ENCODE measurements at places on chromosomes 4 and X.

DNA sequence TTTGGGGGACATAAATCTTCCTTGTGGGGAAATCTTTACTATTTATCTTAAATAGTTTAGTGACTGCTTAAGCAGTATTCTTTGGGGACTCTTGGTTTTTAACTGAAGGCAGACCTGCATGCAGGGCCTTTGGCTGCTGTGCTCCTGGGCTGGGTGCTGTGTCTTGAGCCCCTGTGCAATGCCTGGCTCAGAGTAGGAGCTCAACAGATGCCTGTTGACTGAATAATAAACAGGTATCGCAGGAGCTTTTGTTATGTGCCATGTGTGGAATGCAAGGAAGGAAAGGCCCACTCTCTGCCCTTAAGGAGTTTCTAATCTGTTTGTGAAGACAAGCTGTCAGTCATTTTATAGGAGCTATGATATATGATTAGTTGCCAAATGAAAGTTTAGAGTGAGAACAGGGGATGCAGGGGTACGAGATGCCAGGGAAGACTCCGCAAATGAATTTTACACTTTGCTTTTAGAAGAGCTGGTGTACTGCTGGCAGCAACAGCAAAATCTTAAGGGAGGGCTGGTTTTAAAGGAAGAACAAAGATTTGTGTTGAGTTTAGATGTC, 6.7 kb downstream of the GAB1 start:
- DNase-seq: no peak

DNA sequence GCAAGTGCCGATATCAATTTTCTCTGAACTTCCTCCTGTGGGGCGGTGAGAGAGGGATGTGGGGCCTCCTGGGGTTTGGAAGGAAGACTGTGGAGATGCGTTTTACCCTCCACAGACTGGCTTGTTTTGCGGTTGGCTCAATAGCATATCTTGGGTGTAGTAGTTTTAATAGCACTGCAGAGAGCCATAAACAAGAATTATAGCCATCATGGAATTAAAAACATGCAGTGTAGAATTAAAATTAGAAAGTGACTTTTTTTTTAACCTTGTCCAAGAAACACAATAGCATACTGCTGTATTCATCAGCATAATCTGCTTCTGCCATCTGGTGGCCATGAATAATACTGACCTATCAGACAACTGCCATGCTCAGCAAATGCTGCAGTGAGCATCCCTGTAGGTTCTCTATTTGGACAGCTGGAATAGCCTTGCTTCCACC, 47.3 kb upstream of the SCML1 start:
- DNase-seq: no peak

DNA sequence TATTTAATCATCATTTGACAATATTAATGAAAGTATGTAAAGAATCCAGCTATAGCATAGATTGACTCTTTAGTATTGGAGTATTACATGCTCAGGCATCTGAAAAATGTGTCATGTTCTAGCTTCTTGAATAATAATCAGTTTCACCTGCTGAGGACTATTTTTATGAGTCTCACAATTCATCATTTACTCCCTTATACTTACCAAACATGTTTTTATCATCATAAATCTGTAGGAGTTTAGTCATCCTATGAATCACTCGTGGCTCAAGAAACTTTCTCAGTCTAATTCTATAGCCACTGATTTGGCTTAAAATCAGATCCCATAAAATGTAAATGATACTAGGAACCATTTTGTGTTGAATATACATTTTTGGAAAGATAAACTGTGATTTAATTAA, 1616.1 kb downstream of the C4orf33 start:
- DNase-seq: no peak

DNA sequence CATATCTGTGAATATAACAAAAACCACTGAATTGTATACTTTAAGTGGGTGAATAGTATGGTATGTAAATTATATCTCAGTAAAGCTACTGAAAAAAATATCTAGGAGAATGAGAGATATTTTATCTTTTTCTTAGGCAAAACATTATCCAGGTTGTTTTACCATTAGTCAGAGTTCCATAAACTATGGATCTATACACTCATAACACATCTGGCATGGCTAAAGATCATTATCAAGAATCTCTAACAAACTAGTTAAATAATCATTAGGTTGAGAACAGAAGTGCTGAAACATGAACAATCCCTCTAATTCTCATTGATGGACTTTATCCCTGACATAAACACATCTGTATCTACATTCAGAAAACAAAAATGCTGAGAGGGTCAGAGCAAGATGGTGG, 15.6 kb downstream of the MED14 start:
- DNase-seq: no peak

GRCh38 chrX:152843852-152844251, 13.0 kb downstream of the NSDHL start:
- DNase-seq: no peak

GRCh38 chr4:131382839-131383238, 1766.3 kb upstream of the PCDH10 start:
- DNase-seq: no peak

GRCh38 chr4:151822331-151822730, 61.5 kb upstream of the GATB start:
- DNase-seq: no peak

DNA sequence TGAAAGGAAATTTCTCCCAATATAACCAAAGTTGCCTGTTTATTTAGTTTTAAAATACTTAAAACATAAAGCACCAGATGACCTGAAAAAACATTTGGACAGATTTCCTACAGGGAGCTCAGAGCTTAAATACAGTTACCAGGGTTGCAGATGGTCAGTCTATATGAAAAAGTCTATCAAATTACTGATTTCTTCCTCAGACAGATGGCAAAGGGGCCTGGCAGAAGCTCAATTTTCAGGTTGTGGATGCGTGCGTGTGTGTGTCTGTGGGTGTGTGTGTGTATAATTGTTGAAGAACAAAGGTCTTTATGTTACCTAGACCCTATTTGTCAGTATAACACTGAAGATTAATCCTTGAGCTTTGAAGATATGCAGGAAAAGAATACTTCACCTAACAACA, 169.4 kb downstream of the MAD2L1 start:
- DNase-seq: no peak

GRCh38 chr4:180120068-180120467, 2123.1 kb upstream of the TENM3 start:
- no peak for DNase-seq

DNA sequence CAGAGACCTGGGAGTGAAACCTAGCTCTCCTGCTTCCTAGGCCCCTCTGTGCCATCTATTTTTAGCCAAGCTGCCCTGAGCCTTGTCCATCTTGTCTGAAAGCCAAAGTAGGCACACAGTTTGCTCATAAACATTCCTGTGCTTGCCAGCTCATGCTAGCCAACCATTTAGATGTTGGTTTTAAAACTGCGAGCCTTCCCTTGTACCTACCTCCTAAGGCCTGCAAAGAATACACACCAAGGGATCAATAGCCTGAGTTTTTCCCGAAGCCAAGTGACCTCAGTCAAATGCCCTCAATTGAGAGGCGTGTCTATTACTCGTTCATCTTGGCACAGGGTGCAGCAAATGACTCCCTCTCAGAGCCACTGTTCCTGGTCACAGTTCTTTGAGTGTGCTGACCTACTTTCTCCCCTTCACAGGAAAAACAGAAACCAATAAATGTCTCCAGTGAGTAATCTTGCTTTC, 48.5 kb downstream of the ZCCHC12 start:
- DNase-seq: no peak

GRCh38 chr4:110959041-110959643, 336.3 kb upstream of the PITX2 start:
- no peak for DNase-seq

DNA sequence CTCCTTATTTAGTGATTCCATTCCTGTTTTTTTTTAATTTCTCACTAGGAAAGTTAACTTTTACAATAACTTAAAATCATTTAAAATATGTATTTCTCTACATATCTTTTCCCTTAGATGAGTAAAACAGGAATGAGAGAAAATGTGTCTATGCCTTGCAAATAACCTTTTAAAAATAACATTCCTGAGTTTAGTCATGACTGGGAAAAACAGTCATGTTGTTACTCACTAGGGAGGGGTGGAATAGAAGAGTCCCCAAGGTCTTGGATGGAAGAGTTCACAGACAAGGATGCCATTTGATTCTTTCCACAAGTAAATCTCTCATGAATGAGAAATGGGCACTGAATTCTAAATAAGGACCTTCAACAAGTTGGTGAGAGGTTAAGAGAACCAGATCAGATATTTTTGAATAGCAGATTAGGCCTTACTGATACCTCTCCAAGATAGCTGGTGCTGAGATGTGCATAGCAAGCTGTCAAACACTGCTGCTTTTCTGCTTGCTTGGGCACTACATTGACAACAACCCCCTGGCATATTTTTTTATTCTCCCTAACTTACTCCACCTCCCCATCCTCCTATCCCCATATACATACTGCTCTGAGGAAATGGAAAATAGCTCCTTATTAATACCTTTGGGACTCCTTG, 25.1 kb downstream of the UGDH start:
- DNase-seq: no peak

GRCh38 chrX:18617407-18617750, 54.5 kb downstream of the RS1 start:
- DNase-seq: no peak

DNA sequence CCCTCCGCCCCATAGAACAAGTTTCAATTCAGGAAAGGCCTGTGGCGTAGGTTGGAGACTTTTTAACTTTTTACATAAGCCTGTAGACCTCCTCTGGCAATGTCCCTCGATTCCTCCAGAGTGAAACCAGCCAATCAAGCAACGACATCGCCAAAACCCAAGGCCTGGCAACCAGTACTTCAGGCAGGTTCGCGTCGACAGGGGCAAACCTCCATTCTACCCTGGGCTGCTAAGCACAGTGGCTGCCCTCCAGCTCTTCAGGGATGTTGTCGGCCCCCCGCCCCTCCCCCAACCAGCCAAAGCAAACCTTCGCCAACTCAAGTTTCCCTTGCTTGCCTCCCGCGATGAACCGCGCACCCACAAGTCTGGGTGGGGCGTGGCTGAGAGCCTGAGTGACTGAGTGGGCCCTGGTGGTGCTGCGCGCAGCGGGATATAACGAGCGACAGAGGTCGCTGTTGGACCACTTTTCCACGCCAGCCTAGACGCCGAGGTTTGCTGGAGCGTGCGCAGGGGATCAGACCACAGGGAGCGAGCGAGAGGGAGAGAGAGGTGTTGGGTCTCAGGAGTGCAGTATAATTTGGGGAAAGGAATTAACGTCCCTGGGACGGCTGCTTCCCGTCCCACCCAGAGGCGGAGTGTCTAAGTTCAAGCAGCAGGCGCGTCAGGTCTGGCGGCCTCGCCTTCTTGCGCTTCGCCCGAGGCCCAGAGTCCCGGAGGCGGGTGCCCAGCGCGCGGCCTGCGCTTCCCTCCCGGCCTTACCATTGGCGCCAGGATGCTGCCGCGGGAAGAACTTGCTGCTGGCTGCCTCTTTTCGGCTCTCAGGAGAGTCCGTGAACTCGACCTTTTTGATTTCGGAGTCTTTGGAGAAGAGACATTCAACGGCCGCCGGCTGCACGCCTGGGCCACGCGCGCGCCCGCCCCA, 9.0 kb upstream of the PITX2 start:
- no peak for DNase-seq

DNA sequence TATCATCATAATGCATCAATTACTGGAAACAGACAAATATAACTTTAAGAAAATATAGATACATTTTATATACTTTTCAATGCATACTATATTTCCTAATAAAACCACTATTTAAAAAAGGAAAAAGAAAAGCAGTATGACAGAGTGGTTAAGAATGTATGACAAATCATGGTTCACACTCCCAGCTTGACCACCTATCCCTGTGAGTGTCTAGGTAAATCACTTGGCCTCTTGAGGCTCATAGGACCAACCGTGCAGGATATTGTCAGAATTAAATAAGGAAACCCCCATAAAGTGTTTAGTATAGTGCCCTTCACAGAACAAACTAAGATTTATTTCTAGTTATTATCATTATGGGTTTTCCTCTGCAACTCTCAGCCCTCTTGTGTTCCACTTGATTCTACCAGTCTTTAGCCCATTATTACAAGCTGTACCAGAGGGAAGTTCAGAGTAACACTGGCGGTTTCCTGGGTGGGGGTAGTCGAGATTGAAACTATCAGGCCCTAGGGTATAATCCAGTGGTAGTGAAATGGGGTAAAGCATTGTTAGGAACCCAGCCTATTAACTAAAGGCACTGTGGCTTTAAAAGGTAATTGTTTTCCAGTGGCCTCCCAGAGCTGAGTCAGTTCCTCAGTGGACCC, 55.5 kb upstream of the PAK3 start:
- DNase-seq: no peak

- DNase-seq: no peak
These were observed 280.1 kb downstream of the RAPGEF2 start for GRCh38 chr4:159382856-159383561.

DNA sequence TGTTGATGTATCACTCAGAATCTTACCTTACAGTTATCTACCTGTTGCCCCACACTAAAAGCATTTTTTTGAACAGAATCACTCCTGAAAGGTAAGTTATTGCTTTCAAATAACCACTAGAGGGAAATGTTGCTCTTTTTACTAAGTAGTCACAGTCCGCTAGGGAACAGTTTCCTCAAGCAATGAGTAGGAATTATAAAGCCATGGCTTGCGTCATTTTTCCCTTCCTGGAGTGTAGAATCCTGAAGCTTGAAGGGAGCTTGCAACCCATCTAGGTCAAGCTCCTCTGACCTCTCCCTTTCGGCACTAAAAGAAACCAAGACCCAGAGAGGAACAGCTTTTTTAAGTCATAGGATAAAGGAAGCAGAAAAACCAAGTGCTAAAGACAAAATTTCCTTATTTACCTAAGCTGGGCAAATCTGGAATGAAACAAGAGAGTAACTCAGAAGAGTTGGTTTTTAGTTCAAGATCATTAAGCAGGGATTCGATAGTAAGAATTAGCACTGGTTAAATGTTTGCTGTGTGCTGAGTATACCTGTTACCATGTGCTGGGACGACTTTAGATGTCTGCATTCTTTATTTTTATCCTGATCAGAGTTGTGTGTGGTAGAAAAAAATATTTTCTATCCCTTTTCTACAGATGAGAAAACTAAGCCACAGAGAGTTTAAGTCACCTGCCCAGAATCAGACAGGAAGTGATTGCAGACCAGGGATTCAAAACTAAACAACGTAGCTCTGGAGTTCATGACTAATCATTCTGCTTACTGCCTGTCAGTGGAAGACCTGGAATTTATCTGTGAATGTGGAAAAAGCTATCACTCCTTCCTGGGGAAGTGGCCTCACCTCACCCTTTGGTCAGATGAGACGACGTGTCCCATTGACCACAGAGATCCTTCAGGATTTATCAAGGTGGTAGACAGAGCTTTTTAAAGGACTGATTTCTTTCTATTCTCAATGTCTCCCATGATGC, 631.5 kb downstream of the RAB28 start:
- no peak for DNase-seq

- no peak for DNase-seq
These were observed 379.5 kb upstream of the FGF13 start for GRCh38 chrX:139091066-139091465.

GRCh38 chr4:38832624-38833528, 23.7 kb downstream of the TLR6 start:
- no peak for DNase-seq

GRCh38 chr4:151403656-151404055, 5.3 kb upstream of the FHIP1A start:
- no peak for DNase-seq

DNA sequence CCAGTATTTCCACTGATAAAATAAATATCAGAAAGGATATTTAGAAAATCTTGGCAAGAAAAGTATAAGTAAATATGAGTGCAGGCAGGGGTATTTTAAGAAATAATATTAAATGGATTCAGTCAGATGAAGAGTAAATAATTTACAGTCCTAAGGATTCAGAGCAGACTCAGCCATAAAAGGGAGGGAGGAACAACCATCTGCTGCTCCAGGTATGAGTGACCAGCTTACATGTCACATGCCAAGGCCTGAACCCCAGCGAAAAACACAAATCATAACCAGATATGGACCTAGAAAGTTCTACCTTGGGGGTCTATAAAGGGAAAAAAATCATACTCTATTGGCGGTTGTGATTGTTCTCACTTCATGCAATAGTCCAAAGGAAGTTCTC, 166.8 kb downstream of the COL4A6 start:
- DNase-seq: no peak

All from stimulated activated CD8-positive, alpha-beta memory T cell treated with anti-CD3 and anti-CD28 coated beads, Interleukin-2, amount 100 ng/mL, for 1 hour (primary cell).